ENCODE measurements at places on chromosomes 11 and 22.

DNA sequence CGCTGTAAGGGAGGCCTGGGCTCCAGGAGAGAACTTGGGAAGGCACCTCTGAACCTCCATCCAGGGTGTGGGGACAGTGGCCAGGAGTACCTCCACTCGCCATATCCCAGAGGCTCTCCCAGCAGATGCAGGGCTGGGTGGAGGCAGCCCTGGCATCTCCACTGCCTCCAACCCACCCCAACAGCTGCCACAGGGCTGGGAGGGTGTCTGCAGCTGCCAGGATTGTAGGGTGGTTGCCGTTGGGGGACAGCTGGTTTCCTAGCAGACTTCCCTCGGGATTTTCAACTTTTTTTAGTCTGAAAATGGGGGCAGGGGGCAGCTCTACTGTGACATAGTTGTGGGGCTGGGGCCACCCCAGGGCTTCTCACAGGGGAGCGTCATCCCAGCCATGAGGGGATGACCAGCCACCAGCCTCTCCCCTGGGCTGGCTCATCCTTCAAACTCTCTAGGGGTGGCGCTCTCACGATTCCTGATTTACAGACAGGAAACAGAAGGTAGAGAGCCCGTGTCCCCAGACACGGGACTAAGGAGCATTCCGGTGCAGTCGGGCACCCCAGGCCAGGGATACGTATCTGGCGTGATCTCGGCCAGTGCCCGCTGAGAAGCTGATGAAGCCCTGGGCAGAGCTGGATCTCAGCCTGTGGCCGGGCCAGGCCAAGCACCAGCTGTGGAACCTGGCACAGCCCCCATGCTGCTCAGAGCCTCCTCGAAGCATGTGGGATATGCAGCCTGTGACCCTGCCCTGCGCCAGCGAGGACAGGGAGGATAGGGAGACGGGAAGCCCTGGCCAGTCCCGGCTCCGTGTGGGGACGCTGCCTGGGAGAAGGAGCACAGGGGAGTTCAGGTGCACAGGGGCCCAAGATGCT, 9.9 kb downstream of the PRR5 start:
- DNase-seq: no peak

DNA sequence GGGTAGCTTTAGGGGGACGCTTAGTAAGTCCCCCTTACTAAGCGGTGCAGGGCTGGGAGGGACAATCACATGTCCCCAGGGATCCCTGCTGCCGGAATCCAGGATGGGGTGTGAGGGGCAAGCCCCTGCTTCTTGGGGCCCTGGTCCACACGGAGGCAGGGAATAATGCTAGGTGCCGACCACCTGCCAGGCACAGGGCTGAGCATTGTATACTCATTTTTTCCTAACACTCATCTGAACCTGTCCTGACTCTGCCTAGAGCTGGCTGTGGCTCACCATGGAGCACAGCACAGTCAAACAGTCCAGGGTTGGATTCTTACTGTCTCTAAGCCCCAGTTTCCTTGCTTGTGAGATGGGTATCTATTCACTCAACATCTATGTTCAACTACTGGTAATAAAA, 1.4 kb upstream of the LTBP3 start:
- no peak for DNase-seq

DNA sequence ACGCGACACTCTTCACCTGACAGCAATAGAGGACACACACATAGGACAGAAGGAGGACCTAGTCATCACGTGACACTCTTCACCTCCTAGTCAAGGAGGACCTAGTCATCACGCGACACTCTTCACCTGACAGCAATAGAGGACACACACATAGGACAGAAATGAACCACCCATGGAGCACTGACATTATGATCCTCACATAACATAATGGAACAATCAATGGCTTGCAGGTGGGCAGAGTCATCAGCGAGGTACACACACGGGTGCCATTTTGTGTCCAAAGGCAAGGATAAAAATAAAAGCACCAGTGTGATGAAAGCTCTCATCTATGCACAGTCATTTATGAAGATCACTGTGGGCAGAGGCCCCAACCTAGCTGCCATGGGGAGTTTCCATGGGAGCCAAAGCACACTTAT, 354.7 kb downstream of the LARGE1 start:
- DNase-seq: no peak

DNA sequence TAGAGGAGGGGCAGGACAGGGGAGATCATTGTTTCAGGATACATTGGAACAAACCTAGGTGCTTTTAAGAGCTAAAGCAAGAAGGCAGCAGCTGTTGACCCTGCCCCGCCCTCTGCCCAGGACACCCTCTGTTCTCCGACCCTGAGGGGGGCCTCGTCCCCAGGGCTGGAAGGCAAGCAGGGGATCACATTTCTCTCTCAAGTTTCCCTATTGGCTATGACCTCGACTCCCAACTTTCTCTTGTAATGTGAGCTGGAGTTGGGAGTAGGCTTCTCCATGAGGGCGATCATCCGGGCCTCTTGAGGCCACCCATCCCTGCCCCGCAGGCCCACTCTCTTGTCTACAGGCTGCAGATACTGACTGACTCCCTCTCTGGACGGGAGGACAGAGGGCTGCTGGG, 37.7 kb downstream of the DSCAML1 start:
- DNase-seq: no peak

DNA sequence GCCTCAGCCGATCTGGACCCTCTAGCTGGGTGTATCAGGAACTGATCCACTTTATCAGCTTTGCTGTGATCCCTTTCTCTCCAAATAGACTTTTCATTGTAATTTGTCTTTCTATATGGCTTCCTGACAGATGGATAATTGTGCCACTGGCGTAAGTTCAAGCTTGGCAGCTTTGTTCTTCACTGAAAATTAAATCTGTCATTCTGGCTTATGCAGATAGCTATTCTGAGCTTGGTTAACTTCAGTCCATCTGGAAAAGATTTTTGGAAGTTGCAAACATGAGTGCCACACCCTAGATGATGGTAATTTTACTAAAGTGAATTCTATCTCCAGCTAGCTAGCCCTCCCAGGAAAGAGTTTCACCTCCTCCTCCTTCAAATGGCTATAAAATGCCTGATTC, 8.1 kb downstream of the OR5A2 start:
- no peak for DNase-seq

DNA sequence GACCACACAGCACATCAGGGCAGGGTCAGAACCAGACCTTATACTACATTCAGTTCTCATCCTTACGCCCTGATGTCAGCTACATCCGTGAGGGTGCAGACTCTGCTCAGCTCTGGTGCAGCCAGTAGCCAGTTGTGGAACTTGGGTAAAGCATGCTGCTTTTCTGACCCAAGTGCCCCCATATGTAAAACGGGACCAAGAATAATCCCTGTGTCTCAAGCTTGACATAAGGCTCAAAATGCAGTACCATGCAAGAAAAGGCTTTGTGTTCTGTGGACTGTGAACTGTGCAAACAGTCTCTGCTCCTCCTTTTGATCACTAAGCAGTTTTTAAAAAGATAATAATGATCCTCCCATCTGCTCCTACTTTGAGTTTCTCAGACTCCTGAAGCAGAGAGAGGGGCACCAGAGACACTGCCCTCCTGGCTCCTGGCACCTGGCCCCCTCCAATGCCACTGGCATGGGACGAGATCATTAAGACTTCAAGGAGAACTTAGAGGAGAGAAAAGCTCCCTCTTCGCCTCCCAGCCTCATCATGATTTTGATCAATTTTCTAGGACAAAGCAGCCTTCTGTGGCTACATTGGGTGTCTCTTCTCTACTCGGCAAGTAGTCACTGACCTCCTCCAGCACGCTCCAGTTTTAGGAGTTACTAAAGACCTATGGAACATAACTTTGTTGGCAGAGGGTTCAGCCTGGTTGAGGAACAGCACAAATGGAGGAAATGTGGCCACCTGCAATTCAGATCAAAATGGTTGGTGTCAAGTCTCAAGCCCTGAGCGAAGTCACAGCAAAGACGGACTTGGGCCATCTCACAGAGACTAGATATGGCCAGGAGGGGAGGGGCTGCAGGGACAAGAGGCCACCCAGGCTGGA, 23.9 kb downstream of the IL10RA start:
- DNase-seq: no peak

DNA sequence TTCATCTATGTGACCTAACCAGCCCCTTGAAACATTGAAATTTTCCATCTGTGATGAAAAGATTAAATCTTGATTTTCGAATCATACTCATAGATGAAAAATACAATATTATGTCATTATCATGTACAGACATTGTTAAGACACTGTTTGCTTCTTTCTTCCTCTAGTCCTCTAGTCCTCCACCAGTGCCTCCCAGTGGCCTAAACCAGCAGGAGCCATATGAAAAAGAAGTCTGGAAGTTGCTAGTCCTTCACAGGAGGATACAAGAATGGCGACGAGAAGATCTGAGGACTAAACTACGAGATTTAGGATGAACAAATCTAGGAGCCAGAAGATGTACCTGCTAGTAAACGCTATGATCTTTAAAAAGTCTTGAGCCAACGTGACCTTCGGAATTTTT, 134.1 kb downstream of the SLC17A6 start:
- DNase-seq: no peak

- no peak for DNase-seq
Measured at GRCh38 chr11:132026746-132027145, 656.3 kb downstream of the NTM start.

DNA sequence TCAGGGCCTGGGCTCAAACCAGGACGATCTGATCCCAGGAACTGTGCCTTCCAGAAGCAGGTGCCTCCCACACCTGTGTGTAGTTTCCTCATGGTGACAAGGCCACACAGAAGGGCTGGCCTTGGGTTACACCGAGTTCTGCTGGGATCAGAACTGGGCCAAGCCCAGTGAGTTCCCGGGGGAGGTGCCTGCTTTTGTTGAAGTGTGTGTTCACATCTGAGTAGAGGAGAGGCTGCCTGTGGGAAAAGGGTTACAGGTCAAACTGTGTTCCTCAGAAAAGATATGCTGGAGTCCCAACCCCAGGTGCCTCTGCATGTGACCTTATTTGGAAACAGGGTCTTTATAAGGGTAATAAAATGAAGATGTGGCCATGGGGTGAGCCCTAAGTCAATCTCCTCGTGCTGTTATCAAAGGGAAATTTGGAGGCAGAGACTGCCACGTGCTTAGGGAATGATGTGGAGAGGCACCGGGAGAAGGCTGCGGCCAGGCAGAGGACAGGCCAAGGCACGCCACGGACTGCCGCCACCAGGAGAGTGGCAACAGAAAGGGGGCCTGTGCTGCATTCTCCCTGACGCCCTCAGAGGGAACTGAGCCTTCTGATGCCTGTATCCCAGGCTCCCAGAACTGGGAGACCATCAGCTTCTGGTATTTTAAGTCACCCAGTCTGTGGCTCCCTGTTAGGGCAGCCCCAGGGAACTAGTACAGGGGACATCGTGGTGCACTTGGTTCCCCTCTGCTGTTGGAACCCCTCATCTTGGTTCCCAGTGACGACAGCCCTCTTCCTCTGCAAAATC, 158.8 kb downstream of the CACNA1I start:
- DNase-seq: no peak

DNA sequence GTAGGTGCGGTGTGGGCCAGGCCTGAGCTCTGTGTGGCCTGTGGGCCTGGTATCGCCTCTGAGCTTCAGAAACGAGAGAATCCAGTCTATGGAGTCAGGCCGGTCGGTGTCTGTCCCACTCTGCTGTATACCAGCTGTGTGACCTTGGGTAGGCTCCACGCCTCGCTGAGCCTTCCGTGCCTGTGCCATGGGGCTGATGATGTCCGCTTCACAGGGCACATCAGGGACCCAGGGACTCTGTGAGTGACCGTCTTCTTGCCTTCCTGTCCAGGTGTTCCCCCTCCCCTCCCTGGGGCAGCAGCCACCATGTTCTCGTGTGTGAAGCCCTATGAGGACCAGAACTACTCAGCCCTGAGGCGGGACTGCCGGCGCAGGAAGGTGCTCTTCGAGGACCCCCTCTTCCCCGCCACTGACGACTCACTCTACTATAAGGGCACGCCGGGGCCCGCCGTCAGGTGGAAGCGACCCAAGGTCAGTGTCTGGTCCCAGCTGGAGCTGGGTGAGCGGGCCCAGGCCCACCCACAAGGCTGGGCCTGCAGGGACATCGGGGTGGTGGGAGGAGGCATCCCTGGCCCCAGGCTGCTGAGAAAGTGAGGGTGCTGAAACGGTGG, 17.9 kb downstream of the CAPN5 start:
- no peak for DNase-seq

- peak; percentile 27 for DNase-seq
Measured at GRCh38 chr22:36328635-36329253, 59.0 kb downstream of the MYH9 start.

- no peak for DNase-seq
Measured at GRCh38 chr11:12253843-12254281, 123.5 kb upstream of the PARVA start.

DNA sequence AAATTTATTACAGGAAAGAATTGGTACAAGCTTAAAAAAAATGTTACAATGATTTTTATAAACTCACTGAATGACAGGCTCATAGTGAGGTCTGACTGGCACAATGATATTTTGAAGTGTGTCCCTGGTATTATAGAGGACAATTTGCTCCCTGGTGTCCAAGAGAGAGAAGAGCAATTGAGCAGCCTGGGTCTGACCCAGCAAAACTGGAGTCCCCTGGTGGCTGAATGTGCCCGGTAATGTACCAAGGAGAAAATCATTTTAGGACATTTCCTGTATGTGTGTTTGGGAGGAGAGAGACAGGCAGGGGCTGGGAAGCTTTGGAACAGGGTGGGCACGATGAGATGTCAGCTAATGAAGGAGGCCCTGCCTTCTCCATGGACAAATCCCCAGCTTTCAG, 125.3 kb downstream of the APOL5 start:
- DNase-seq: no peak
